NCI-H1694 (cell line): ENCODE measurements at places on chromosomes 1 and 21.

- peak; percentile 67 for DNase-seq
These were observed 43.7 kb downstream of the KIF21B start for GRCh38 chr1:200979574-200980451.

- DNase-seq: no peak
These were observed 65.7 kb upstream of the NHLH2 start for GRCh38 chr1:115906627-115907026.

DNA sequence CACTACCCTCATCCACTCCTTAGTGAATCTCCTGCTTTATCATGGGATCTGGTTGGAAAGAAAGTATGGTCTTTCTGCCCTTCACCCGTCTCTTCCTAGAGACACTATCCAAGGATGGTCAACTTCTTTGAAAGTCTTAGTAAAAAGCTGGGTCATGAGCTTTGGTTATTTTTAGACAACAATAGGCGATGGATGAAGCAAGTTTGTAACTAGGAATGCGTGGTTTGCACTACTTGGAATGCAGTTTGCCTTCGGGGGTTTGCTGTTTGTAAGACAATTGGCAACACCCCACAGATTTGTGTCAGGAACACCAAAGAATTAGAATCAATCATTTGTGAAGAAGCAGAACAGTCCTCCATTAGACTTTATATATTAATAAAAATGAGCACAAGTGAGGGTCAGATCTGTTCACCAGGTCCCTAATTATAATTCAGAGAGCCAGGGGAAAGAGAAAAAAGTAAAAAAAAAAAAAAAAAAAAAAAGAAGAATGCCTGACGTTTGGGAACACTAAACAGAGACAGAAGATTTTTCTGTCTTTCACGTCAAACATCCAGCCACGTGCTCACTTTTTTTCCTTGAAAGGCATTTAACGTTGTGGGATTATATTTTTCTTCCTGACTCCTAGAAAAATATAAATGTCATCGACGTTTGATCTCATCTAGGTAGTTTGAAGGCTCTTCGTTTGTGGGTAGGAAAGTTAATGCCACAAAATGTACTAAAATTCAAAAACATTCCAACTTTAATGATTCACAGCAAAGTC, 60.7 kb upstream of the BTG3 start:
- no peak for DNase-seq

DNA sequence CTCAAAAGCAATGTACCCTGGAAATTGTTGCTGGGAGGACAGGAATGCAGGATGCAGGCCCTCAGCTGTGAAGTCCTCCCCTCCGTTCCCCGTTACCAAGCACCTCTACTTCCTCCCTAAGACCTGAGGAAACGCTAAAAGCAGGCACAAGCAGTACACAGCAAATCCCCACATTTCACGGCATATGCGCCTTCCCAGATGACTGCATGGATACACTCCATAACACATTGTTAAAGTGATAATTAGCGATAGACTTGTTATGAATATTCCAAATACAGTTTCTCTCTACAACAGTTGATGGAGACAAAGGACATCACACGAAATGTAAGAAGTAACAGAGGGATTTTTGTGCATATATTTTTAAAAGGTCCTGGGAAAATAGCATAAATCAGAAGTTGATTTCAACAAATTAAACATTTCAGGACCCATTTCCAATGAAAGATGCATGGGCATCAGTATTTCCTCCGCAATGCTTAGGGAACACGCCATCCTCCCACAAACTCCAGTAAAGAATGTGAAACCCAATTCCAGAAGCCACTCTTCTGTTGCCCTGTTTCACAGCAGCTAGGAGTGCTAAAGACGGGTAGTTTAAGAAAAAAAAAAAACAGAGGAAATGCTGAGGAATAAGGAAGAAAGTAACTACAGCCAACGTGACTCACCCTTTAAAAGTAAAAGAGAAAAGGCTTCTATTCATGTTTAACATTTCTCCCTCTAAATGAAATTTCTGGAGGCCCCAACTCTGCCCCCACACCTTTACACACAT, 75.5 kb downstream of the HIVEP3 start:
- DNase-seq: no peak

- no peak for DNase-seq
These were observed at the start of gene TMEM35B for GRCh38 chr1:34984793-34985608. TMEM35B (minus strand) TSS chr1:34985347; CDS start chr1:34985305, 42 bp downstream.
